ENCODE measurements at places on chromosomes 3 and 15. TPM values are rescaled to one million over a fixed set of nuclear protein-coding genes. Genes with fewer than 3 reads are reported as not detected.

DNA sequence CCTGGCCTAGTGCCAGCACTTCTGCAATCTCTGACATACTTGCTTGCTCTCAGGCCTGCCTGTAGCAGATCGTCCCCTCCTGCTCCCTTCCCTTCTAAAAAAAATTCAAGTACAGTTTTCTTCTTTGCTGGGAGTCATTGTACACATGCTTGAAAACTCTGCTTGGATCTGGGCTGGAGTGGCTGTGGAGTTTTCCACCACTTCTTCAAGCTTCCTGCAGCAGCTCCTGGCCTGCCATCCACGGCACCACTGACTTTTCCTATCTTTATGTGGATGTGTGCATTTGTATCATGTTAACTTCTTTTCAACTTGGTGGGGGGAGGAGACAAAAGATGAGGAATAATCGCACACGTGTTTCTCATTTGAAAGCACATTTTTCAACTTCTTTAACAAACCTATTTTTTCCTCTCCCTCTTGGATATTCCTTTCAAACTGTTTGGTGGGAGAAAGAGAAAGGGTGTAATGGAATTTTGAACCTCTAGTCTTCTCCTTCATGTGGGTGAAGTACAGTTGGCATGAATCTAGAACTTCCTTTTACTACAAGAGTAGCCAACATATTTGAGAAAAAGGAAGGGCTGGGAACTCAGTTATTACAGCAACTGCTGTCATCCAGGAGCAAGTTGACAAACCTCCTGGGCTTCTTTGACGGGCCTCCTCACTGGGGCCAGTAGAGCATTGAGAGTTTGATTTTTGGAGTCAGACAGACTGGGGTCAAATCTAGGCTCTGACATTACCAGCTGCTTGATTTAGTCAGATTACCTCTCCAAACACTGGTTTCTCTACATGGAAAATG is 61.2 kb upstream of the LRTM1 start:
- DNase-seq: peak; percentile 44

- DNase-seq: peak; percentile 48
These were observed 4.6 kb upstream of the HACD3 start for GRCh38 chr15:65525622-65526021.

- no peak for DNase-seq
These were observed 76.2 kb upstream of the LARS2 start for GRCh38 chr3:45311953-45312801.

DNA sequence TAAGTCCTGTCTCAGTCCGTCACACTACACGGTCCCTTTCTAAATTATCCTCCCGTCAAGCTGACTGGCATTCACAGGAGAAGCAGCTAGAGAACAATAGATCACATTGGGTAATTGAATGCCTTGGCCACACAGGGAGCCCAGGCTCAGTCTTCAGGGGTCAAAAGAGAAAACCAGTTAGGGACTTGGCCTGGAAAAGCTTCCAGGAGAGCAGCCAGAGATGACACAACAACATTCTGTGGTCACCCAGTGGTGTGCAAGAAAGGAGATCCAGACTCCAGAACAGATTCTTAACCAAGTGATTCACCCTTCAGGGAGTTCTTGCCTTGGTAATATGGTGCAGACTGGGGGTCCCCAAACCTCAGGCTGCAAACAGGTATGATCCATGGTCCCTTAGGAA is 15.9 kb downstream of the ARHGAP31 start:
- peak; percentile 97 for DNase-seq

Gene ADAMTS17
- total RNA-seq: 0.11 TPM
